ENCODE measurements at places on chromosomes 13 and 19. TPM values are rescaled to one million over a fixed set of nuclear protein-coding genes. Genes with fewer than 3 reads are reported as not detected.

DNA sequence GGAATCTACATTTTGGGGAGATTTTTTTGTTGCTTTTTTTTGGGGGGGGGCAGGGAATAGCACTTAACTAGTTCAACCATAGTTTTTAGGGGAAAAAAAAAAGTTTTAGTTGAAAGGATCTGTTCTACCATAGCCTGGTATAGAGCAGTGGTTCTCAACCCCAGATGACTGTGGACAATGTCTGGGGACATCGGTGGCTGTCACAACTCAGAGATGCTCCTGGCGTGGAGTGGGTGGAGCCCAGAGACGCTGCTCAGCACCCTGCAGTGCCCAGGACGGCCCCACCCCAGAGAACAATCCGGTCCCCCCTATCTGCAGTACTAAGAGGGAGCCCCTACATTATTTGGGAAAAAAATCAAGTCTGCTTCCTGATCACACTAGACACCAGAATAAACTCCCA lies 8.3 kb downstream of the GNG7 start:
- no peak for DNase-seq

DNA sequence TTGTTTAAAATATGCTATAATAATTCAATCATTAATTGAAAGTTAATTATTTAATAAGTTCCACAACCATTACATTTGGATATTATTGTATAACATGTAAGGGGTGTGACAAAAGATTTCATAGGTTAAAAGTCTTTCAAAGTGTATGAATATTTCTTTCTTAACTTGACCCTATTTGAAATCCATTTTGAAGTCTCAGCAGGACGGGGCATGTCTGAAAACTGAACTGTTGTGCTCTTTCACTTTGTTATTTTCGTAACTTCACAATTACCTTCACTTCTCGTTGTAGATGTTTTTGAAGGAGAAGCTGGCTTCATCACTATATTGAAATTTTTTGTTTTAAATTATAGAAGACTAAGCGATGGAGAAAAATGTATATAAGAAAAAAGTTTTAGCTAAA lies 1775.7 kb downstream of the PCDH9 start:
- no peak for DNase-seq

The ZSCAN18 gene
- 22.4 TPM for total RNA-seq

The ZNF296 gene
- total RNA-seq = 7.9 TPM

DNA sequence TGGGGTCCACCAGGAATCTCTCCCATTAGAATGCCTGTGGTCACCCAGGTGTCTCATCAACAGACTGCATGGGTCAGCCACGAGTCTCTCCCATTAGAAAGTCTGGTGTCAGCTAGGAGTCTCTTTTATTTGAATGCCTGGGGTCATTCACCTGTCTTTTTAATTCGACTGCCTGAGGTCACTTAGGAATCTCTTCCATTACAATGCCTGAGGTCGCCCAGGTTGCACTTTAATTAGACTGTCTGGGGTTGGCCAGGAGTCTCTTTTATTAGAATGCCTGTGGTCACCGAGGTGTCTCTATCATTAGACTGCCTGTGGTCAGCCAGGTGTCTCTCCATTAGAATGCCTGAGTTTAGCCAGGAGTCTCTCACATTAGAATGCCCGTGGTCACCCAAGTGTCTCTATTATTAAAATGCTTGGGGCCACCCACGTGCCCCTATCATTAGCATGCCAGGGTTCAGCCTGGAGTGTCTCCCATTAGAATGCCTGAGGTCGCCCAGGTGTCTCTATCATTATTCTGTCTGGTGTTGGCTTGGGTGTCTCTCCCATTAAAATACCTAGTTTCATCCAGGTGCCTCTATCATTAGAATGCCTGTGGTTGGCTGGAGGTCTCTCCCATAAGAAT lies 1474.3 kb downstream of the UQCRFS1 start:
- DNase-seq = no peak

DNA sequence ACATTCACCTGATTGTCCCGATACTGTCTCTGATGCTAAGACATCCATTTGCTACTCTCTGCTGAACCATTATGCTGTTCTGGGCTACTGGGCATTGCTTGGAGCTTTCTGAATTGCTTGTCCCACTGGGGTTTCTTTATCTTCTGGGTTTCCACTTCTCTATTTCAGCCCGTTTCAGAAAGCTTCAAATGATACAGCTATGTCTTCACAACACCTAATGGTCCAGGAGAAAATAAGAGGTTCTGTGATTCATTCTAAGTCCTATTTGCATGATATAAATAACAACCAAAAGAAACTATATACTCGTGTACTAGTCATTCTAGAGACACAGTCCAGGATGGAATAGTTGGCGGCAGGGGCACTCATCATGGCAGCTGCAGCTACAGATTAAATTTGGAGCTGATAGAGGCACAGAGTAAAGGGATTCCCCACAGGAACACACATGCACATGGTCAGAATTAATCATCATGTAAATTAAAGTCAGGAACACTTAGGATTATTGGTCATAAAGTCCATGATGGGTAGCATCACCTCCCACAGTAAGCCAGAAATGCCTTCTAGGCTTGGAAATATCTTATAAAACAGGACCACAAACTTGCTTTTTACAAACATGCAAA lies 33.3 kb upstream of the SCEL start:
- DNase-seq = no peak

The RASA3 gene
- 27.1 TPM for total RNA-seq

The GFY gene
- total RNA-seq = not detected

- no peak for DNase-seq
Observed at GRCh38 chr13:97043302-97043701, 49.0 kb upstream of the OXGR1 start.

- no peak for DNase-seq
Observed at GRCh38 chr13:38494445-38494844, 144.8 kb downstream of the UFM1 start.

DNA sequence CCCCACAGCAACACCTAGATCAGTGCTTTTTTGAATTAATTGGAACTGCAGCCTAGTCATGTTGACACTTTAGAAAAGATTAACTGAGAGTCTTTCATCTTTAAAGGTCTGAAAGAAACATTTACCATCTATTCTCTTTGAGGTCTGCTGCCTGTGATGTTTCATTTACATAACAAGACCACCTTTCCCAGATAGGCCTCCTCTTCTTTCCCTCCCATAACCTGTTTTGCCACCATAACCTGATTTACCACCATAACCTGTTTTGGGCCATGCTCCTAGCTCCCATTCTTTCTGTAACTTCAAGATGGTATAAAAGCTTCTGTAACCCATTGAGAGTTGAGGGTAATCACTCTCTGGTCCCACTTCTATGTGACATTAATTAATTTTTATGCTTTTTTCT lies 320.8 kb downstream of the PCDH20 start:
- DNase-seq = no peak

DNA sequence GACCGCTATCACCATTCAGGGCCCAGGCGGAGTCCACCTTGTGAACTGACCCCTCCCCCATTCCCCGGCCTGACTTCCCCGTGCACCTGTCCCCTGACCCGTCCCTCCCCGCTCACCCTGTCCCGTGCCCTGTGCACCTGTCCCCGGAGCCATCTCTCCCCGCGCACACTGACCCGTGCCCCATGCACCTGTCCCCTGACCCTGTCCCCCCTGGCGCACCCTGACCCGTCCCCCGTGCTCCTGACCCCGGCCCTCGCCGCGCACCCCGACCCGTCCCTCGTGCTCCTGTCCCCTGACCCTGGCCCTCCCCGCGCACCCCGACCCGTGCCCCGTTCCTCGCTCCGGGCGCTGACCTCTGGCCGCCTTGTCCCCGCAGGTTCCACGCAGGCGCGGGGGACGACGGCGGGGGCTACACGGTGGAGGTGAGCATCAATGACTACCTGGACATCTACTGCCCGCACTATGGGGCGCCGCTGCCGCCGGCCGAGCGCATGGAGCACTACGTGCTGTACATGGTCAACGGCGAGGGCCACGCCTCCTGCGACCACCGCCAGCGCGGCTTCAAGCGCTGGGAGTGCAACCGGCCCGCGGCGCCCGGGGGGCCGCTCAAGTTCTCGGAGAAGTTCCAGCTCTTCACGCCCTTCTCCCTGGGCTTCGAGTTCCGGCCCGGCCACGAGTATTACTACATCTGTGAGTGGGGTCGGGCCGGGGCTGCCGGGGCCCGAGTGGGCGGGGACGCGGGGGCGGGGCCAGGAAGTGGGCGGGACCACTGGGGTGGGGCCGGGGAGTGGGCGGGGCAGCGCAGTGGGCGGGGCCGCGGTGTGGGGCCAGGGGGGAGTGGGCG lies 9.7 kb downstream of the EFNA2 start:
- peak; percentile 36 for DNase-seq

- no peak for DNase-seq
Observed at GRCh38 chr13:33711436-33711835, 106.5 kb upstream of the RFC3 start.

DNA sequence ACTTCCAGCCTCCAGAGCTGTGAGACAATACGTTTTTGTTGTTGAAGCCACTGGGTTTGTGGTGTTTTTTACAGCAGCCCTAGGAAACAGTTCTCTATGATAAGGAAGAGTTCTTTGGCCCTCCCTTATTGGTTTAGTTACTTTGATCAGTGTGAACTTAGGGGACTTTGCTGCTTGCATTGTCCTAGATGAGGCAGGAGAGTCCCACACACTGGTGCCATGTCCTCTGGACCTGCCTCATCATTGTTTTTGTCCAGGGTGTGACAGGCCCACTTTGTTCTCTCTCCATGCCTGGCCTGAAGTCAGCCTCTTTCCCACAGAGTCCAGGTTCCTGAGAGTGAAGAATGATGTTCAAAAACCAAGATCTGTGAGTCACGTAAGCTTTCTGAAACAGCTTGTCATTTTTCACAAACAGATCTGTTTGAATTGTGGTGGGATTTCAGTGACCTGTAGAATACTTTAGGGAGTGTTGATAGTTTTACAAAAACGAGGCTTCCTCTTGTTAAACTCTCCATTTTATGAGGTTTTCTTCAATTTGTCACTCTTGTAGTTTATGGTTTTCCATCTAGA lies 63.8 kb downstream of the ING1 start:
- DNase-seq = no peak

The VAV1 gene
- total RNA-seq = 51.9 TPM

The SLC5A5 gene
- 1.2 TPM for total RNA-seq

- DNase-seq = no peak
Observed at GRCh38 chr13:51955281-51955771, 55.9 kb downstream of the ATP7B start.

The KIR2DL4 gene
- not detected for total RNA-seq

DNA sequence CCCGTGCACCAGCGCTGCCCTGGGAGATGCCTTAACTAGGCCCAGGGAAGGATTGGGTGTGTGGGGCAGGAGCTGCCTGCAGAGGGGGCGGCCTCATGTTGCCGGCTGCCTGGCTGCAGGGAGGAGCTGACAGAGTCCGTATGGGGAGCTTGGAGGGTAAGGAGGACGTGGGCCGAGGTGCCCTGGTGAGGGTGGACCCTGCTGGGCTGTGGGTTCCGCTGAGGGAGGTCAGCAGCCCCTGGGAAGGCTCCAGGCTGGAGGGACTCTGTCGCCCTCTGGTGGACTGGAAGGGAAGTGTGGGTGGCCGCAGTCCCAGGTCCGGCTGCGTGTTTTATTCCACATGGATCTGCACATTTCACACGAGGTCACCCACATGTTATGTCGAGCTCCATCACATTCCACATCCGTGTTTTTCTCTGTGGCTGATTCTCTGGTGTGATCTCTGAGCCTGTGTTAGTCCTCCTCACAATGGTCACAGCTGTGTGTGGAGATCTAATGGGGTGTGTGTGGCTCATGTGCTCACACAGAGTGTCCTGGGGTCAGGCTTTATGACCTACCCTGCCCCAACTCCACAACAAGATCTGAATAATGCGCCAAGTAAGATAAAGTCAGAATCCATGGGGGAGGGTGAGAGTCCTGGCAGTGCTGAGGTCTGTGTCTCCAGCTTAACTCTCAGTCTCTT lies 1.8 kb upstream of the CEACAM8 start:
- DNase-seq = peak; percentile 29

- DNase-seq = no peak
Observed at GRCh38 chr13:110244071-110244830, 62.7 kb downstream of the COL4A1 start.

The TNFRSF19 gene
- total RNA-seq = not detected

GRCh38 chr19:13441810-13442512 lies 64.3 kb downstream of the CACNA1A start:
- DNase-seq = peak; percentile 46

The CEACAM6 gene
- total RNA-seq = not detected

GRCh38 chr13:40438999-40439797 lies 227.2 kb downstream of the FOXO1 start:
- no peak for DNase-seq

The CCL25 gene
- total RNA-seq = not detected

GRCh38 chr19:16175954-16176353 lies 2.6 kb upstream of the CIB3 start:
- no peak for DNase-seq

GRCh38 chr13:104632736-104633135 lies 1566.5 kb upstream of the SLC10A2 start:
- DNase-seq = no peak

The ZSCAN4 gene
- total RNA-seq = not detected

DNA sequence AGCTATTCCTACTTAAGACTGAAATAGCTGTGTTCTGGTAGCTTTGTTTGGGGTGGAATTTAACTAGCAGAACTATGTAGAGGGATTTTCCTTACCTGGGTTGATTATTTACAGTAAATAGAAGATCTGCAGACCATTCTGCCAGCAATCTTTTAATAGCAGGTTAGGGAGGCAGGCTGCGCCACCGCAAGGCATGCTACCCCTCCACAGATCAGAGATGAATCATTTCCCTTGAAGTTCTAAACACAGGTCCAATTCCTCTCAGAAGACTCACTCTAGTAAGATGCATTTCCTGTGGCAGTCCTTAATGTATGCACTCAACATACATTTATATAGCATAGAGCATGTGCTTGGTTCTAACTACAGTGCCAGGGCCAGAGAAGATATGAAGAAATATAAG lies 109.0 kb downstream of the TNFRSF19 start:
- no peak for DNase-seq

All from CD8-positive, alpha-beta memory T cell (primary cell).